ENCODE measurements at places on chromosomes 1 and 21.

- DNase-seq: no peak
These were observed 6.0 kb upstream of the ARHGEF2 start for GRCh38 chr1:155984341-155984740.

DNA sequence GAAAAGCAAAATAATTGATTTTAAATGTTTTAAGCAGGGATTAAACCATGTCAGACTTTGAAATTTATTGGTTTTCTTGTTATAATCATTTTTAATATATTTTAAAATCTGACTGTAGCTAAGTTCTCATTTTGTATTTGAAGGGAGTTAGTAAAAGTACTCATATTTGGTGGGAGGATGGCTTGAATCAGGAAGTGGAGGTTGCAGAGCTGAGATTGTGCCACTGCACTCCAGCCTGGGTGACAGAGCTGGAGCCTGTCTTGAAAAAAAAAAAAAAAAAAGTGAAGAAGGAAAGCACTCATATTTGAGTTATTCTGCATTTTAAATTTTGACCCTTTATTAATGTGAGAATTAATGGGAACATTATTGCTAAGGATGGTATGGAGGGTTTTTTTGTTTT lies 106.0 kb downstream of the RABGAP1L start:
- no peak for DNase-seq

DNA sequence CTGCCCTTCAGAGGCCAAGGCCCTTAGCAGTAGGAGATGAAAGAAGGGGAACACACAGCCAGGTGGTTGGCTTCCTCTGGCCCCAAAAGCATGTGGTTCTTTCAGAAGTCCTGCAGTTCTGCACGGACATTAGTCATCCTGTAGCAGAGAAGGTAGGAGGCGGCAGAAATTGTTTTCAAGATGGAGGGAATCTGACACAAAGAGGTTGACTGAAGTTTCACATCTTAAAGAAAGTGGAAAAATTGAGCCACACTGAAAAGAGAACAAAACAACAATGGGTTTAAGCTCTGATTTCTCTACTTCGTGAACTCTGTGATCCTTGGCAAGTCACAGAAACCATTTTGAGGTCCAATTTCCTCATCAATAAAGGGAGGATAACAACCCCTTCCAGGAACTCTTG lies 125.3 kb upstream of the DNAH14 start:
- DNase-seq: no peak

- DNase-seq: no peak
These were observed 1.5 kb downstream of the PHGDH start for GRCh38 chr1:119713039-119713748.

DNA sequence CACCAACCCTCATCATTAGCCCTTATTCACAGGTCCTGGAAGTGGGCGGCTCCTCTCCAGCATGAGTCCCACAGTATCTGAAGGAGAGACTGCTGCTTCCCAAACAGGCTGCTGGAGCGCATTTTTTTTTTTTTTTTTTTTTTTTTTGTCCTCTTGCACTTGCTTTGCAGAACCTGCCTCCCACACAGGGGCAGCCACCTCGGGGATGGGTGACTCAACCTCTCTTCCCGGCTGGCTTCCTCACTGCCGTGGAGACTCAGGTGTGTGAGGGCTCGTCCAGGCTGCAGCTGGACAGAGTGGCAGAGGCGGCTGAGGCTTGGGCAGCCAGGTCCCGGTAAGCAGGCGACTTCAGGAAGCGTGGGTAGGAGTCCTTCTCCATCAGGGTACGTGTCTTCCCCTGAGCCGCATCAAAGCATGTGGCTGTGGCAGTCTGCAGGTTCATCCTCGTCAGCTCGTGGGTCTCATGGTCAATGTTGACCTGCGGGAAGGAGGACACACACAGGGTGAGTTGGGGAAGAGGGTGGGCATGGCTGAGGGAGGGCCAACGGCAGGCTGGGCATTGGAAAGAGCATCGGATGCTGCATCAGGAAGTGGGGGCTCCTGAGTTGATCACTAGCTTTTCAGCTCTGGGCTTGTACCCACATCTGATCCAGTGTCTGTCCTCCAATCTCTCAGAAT lies 4.0 kb downstream of the RGS16 start:
- DNase-seq: no peak

GRCh38 chr1:74548961-74549750 lies 36.7 kb upstream of the LRRC53 start:
- DNase-seq: no peak

DNA sequence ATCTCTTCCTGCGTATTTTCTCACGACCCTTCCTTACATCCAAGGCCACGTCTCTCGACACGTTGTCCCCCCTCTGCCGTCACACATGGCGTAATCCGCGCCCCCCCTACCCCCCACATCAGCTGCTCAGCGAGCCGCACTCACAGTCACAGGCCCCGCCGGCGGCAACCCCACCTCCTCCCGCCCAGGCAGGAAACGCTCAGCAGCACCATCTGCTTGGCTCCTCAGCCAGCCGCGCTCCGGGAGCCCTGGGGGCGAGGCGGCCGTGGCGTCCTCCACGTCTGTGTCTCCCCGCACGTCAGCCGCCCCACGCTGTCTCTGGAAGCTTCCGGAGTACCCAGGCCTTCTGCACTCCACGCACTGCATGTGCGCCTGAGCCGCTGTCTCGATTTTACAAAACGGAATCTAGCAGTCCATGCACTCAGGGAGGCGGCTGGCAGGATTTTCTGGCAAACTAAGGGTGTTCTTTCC lies 64.6 kb downstream of the SIK1 start:
- peak; percentile 96 for DNase-seq

DNA sequence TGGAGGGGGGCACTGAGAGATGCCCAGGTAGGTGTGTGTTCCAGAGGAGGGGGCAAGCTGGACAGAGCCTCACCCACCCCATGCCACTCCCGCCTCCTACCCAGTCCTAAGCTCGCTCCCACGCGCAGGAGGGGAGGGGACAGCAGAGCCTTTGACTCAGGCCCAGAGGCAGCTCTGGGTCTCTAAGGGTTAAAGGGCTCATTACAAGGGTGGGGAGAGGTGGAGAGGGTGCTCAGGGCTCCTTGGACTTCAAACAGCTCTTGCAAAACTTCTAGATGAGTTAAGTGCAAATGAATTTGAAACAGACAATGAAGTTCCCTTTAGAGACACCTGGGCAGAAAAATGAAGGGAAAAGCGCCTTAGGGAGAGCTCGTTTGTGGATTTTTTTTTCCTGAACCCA lies 104.2 kb upstream of the CASZ1 start:
- peak; percentile 40 for DNase-seq
